ENCODE measurements at places on chromosomes 1 and 21. TPM values are rescaled to one million over a fixed set of nuclear protein-coding genes. Genes with fewer than 3 reads are reported as not detected.
A peak's percentile ranks its signal among the peaks of the same experiment; 100 is the strongest.

DNA sequence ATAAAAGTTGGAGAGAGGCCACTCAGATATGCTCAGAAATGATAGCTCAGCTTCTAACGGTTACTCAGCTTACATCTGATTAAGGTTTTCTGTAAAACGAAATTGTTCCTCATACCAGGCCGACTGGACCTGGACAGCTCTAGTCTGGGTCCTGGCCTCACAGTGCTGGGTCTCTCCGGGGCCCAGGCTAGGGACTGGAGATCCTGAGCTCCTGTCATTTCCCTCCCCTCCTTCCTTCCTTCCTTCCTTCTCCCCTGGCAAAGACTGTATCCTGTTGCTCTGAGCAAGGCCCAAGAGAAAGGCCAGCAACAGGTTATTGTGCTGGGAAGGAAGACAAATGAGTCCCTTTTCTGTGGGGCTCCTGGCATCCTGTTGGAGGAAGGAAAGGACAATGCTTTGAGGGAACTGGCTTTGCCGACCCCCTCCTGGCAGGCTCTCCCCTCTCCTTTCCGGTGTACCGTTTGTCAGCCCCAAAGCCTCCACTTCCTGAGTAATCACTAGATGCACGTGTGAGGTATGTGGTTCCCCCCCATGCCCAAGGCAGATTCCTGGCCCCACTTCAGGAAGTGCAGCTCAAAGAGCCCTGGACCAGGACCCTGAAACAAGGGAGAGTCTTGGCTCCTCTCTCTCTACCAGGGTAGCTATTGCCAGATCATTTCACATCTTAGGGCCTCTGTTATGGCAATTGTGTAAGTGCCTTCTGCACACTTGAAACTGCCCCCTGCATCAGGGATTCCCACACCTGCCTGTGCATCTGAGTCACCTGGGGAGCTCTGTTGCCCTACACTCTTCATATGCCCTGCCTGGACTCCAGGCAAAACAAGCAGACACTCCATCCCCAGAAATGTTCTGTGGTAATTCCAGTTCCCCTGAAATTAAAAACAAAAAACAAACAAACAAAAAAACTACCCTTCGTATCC, 212.7 kb upstream of the FGGY start:
- peak; percentile 51 for DNase-seq

GRCh38 chr1:11273595-11274234, 717 bp downstream of the UBIAD1 start:
- DNase-seq, result no peak

DNA sequence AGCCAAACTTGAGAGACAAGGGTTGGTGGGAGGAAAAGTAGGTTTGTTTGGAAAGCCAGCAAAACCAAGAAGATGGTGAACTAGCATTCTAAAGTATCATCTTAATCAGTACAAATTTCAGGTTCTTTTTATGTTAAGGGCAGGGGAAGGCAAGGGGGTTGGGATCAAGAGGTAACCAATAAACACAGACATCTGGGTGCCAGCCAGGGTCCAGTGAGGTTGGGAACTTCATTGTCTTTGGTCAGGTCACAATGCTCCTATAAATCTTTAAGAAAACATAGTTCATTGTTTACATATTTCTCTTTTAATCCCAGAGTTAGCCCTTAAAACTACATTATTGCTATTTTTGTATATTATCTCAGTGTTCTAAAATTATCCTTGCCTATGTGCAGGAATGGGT, 126.2 kb upstream of the NR5A2 start:
- DNase-seq, result no peak

DNA sequence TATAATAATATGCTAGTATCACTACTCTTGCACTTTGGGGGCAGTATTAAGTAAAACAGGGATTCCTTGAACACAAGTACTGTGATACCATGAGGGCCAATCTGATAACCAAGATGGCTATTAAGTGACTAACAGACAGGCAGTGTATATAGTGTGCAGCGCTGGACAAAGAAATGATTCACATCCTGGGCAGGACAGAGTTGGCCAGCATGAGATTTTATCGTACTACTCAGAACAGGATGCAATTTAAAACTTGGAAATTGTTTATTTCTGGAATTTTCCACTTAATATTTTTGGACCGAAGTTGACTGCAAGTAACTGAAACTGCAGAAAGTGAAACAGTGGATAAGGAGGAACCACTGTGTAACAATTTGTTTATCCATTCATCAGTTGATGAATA, 74.6 kb downstream of the DNTTIP2 start:
- peak; percentile 94 for DNase-seq

GRCh38 chr1:163162381-163162914, 40.3 kb downstream of the RGS5 start:
- peak; percentile 88 for DNase-seq

DNA sequence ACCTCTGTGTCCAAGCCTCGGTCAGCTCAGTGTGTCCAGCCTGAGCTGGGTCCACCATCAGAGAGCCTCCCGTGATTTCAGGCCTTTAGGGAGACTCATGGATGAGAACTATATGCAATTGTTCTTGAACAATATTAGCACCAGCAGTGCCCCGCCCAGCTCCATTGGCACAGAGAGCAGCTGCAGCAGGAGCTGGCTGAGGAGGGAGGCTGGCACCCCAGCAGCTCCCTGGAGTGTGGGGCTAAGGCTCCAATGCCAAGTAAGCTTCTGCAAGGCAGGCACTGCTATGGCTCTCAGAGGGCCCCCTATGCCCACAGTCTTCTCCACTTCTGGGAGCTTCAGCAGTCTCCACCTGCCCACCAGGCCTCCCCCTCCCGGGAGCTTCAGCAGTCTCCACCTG, 593.3 kb downstream of the MATN1 start:
- no peak for DNase-seq

- peak; percentile 20 for DNase-seq
These were observed at the start of gene SMG7 for GRCh38 chr1:183472488-183473216. SMG7 (plus strand) TSS chr1:183472499; CDS start chr1:183472621, 122 bp downstream.

DNA sequence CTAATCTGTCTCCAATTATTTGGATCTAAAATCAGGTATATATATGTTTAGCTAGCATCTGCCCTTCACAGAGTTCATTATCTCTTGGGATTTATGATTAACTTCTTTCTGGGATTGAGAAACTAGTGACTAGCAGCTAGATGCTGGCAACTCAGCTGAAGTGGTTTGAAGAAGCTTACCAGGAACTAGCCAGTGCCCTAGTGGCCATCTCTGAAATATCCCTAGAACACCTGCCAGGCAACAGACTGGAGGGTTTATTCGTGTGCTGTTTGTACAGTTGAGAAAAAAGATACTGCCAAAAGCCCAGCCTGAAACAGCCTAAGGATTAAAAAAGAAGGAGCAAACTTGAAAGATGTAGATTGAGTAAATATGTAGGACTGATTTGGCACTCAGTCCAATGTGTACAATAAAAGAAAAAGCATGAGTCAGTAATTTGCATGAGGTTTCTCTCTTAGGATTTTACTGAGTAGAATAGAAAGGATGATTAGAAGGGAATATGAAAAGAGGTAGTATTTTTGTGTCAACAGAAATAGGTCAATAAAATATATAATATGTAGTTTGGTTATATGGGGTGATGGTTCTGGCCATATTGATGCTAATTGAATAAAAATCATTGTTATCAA, 1144.6 kb upstream of the ADGRL2 start:
- no peak for DNase-seq

DNA sequence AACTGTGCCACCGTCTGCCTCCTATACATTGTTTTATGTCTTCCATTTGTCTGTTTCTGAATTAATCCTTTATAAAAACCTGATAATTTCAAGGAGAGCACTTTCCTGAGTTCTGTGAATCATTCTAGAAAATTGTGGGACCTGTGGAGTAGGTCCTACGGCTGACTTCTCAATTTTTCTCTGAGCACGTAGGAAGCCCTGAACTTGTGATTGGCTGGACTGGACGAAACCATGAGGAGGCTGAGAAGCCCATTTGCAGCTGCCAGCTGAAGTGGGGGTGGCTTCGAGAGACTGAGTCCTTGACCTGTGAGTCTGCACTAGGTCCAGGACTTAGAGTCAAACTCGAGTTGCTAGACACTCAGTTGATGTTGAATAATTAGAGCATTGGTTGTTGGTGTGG, 277.1 kb upstream of the NCAM2 start:
- DNase-seq, result peak; percentile 43

DNA sequence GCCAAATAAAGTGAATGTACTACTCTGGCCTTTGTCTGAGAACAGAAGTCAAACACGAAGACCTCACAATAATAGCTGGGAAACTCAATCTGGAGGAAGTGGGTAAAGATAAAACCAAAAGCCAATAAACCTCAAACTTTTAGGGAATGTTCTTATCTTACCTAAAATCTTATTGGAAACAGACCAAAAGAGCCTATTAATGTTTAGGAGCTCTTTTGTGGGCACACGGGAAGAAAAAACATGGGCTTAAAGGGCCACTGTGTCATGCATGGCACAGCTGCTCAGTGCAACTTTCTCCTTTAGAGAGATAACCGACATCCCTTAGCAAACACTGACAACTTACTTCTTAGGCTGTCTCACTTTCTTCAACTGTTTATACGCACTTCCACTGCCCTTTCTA, 16.1 kb downstream of the EIF2B3 start:
- peak; percentile 83 for DNase-seq

- DNase-seq, result no peak
These were observed 119.8 kb downstream of the RGS21 start for GRCh38 chr1:192436441-192437078.

GRCh38 chr1:211928290-211928801, 97.8 kb upstream of the LPGAT1 start:
- no peak for DNase-seq

DNA sequence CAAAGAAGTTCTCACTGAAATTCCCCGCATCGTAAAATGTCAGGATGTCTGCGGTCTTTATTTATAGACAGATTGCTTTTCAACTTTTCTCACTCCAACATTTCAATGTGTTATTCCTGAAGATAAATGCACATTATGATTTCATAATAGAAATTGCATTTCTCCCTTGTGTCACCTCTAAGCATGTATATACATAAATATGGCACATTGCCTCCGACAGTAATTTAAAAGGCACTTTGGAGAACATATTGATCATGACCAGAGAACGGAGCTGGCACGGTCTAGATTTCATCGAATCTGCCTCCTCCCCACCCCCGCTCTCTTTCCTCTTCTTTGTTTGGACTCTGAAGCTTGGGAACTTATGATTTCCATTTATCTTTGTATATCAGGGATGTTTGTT, 54.9 kb upstream of the IGSF21 start:
- DNase-seq, result no peak

DNA sequence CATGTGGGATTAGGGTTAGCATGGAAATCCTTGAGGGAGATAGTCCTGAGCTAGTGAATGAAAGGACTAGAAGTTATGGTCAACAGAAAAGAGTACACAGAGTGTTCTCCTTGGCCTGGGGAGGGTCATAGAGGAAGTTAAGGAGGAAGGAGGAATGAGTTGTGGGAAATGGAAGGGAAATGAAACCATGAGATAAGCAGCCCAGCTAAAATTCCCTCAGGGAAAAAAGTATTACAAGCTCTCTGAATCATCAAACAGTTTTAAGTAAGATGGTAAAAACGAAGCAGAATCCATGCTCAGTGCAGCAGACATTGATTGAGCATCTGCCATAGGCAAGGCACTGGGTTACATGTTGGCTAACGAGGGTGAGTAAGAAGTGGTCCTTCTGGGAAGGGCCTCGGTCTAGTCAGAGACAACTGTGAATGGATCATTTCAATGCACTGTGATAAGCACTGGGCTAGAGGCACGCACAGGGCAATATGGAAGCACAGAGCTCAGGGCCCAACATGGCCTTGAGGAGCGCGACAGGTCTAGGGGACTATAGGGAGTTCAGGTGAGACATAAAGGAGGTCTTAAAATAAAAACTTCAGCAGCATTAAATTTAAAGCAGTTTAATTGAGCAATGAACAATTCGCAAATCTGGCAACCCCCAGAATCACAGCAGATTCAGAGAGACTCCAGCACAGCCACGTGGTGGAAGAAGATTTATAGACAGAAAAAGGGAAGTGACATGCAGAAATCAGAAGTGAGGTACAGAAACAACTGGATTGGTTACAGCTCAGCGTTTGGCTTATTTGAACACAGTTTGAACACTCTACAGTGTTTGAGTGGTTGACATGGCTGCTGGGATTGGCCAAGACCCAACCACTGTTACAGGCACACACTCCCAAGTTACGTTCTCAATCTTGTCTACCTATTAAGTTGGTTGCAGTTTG, 219.5 kb downstream of the HLX start:
- DNase-seq, result no peak

- peak; percentile 10 for DNase-seq
These were observed 19.5 kb upstream of the SUCO start for GRCh38 chr1:172513479-172513878.

DNA sequence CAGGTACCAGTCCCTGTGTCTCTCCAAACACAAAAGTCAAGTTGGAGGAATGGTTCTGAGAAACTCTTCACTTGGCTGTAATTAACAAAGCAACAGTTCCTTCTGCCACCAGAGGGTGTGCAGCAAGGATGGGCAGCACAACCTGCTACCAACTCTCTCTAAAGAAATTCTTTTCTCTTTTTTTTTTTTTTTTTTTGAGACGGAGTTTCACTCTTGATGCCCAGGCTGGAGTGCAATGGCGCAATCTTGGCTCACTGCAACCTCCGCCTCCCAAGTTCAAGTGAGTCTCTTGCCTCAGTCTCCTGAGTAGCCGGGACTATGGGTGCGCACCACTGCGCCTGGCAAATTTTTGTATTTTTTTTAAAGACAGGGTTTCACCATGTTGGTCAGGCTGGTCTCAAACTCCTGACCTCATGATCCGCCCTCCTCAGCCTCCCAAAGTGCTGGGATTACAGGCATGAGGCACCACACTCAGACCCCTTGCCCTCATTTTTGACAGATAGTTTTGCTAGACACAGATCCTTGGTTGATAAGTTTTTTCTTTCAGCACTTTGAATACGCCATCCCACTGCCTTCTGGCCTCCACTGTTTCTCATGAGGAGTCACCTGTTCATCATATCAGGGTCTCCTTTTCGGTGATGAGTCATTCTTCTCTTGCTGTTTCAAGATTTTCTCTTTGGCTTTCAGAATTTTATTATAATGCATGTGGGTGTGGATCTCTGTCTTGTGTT, 12.1 kb upstream of the DEGS1 start:
- no peak for DNase-seq

GRCh38 chr1:182794676-182795201, 5.2 kb downstream of the NPL start:
- no peak for DNase-seq

GRCh38 chr1:169484683-169485430, 887 bp downstream of the SLC19A2 start:
- peak; percentile 69 for DNase-seq

- DNase-seq, result peak; percentile 40
These were observed 58.4 kb downstream of the SIPA1L2 start for GRCh38 chr1:232571523-232571922.

- DNase-seq, result peak; percentile 81
These were observed 579.6 kb downstream of the USP25 start for GRCh38 chr21:16309250-16309971.

DNA sequence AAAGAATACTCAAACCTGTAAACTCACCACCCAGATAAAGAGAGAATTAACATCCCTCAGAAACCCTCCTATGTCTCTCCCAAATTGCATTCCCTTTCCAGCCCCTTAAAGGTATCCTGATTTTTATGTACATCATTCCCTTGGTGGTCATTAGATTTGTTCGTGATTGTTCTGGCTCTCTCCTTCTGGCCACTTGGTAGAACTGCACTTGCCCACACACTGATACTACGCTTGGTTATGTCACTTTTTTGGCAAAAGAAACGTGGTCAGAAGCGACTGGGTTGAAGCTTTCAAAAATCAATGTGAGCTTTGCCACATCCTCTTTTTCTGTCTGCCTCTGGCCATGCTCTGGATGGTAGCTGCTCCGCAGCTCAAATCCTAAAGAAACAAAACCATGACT, 76.3 kb downstream of the KRTAP19-8 start:
- no peak for DNase-seq

The MYOM3 gene
- 1.0 TPM for total RNA-seq

The UBXN10 gene
- 0.09 TPM for total RNA-seq

The OR2L5 gene
- total RNA-seq, result not detected

The FMO2 gene
- total RNA-seq, result not detected

The CCDC27 gene
- not detected for total RNA-seq

The GON4L gene
- total RNA-seq, result 52.8 TPM

The PRSS38 gene
- not detected for total RNA-seq
